ENCODE measurements at places on chromosomes 3 and 15.

GRCh38 chr3:128503751-128504532 lies 10.9 kb upstream of the GATA2 start:
- no peak for DNase-seq

DNA sequence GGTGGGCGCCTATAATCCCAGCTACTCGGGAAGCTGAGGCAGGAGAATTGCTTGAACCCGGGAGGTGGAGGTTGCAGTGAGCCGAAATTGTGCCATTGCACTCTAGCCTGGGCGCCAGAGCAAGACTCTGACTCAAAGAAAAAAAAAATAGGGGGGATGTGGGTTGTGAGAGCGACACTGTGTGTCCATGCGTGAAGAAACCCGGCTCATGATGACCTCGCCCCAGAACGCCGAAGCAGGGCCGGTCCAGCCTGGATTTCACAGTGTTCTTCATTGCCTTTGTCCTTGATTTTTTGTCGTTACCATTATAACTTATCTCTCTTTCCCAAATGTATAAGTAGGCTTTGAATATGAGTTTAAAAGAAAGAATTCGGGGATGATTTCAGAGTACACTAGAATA lies 128.7 kb downstream of the PGPEP1L start:
- no peak for DNase-seq

GRCh38 chr3:172705170-172705569 lies 5.7 kb downstream of the NCEH1 start:
- no peak for DNase-seq

DNA sequence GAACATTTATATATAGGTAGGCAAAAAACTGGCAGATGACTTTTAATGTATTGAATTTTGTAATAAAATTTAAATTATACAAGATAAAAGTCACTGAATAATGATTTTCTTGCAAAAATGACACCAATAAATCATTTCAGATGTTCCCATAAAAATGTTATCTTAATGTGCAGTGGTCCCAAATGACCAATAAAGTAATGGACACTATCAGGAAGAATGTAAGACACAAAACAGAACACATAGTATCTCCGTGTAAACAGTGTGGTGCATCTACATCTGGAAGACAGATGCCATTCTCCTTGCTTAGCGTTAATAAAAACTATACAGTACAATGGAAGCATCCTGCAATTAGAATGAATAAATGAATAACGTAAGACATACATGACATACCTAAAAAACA lies 41.5 kb downstream of the FGF7 start:
- DNase-seq = no peak

DNA sequence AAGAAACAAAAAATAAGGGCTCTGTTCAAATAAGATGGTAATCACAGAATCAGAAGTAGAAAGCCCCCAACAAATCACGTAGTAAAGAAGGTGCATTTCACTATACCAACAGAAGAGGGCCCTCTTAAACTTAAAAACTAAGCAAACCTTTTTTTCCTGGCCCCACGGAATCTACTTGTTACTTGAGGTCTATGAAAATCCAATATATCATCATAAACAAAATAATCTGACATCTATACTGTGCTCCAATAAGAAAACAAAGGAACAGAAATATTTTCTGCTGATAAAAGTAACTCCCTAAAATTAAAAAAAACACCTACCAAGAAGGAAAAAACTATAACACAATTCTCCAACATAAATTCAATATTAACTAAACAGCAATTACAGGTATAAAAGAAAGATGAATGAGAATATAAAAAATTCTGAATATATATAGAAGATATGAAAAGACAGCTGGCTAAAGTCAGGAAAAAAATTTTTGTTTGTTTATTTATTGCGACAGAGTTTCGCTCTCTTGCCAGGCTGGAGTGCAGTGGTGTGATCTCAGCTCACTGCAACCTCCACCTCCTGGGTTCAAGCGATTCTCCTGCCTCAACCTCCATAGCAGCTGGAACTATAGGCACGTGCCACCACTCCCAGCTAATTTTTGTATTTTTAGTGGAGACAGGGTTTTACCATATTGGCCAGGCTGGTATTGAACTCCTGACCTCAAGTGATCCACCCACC lies 81.8 kb downstream of the CLASP2 start:
- no peak for DNase-seq

DNA sequence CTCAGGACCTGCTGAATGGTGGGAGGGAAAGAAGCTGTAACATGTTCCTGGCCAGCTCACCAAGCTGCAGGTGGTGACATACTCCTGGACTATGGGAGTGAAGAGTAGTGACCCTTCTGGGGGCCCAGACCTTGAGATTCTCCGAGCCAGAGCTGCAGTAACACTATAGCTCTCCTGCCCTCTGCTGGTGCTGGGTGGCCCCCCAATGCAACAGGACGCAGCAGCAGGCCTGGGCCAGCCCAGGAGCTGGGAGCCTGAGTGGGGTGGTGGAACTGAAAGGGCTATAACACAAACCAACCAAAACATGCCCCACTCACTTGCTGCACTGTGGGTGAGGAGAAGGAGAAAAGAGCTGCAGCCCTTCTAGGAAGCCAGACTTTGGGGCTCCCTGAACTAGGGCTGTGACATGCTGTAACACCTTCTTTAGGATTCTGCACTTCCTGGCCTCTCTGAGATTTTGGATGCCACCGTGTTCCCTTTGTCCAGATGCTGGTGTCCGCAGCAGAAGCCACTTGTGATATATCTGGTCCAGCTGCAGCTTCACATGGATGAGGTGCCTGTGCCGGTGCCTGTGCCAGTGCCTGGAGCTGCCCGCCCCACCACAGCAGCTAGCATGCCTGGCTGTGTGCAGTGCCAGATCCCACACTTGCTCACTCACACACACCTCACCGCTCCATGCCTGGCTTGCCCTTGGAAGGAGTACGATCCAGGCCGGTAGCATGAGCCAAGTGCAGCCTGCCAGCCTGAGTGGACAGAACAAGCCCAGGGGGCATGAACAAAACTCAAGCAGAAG lies 636.8 kb upstream of the KCNMB2 start:
- DNase-seq = no peak

- no peak for DNase-seq
Observed at GRCh38 chr3:38163117-38163840, 2.1 kb upstream of the OXSR1 start.

GRCh38 chr15:56891852-56892440 lies 26.5 kb upstream of the TCF12 start:
- no peak for DNase-seq

- peak; percentile 31 for DNase-seq
Observed at GRCh38 chr3:189630767-189631372, 319 bp upstream of the TP63 start.

- DNase-seq = no peak
Observed at GRCh38 chr15:100890850-100891249, 11.2 kb downstream of the ALDH1A3 start.

DNA sequence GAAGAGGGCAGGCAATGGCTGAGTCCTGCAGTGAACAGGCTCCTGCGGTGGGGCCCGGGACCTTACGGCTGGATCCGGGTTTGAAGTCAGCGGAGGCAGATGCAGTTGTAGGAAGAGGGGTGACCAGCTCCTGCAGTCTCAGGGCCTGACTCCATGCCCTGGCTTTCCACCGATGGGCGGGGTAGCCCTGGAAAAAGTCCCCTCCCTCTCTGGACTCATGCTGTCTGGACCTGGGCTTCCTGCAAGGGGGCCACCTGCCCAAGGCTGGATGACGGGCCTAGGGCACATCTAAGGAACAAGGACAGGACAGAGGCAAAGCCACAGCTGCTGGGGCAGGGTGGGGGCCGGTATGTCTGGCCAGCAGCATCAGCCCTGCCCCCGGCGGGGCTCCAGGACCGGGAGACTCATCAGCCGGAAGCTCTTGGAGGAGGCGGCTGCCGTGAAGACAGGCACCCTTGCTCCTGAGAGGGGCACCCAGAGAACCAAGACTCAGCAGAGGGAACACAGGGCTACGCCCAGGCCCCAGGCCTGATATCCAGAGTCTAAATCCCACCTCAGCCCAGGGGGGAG lies 12.8 kb downstream of the IQSEC1 start:
- no peak for DNase-seq

DNA sequence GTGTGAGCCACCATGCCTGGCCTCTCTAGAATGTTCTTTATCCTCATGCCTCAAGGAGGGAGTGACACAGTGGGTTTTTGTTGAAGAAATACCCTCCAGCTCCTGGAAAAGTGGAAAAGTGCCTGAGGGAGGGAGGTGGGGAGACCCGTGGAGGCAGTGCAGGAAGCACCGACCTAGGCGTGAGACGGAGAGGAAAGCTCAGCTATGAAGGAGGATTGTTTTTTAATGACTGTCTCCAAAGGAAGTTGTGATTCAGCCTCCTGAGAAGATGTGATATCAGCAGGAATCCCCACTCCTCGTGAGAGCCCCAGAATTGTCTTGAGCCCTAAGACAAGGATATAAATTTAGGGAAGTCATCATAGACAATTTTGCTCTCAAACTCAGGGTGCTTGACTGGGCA lies 21.7 kb downstream of the RPLP1 start:
- DNase-seq = no peak

GRCh38 chr3:128882719-128883118 lies 3.3 kb downstream of the ACAD9 start:
- DNase-seq = no peak

- DNase-seq = no peak
Observed at GRCh38 chr3:166123088-166123487, 285.9 kb upstream of the BCHE start.

- no peak for DNase-seq
Observed at GRCh38 chr15:68997930-68998777, 16.3 kb upstream of the NOX5 start.

DNA sequence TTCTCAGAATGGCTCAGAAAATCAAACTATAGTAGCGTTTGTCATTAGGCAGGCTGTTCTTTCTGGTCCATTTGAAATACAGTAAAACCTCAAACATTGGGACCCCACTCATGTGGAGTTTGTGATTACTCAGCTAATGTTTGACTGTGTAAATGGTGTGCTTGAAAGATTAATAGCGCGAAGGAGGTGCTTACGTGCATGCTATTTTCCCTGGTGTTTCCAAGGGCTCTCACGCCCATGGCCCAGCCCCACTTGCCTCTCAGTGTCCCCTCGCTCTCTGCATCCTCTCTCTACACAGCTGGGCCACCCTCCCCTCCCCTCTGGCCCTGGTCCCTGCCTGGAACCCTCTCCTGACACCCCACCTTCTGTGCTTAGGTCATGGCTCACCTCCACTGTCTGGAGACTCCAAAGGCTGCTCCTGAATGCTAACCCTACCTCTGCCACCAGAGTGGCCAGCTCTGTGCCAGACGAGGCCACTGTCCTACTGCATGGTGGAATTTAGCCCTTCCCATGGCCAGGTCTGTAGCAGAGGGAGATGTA lies 194.2 kb downstream of the PLCL2 start:
- DNase-seq = no peak

DNA sequence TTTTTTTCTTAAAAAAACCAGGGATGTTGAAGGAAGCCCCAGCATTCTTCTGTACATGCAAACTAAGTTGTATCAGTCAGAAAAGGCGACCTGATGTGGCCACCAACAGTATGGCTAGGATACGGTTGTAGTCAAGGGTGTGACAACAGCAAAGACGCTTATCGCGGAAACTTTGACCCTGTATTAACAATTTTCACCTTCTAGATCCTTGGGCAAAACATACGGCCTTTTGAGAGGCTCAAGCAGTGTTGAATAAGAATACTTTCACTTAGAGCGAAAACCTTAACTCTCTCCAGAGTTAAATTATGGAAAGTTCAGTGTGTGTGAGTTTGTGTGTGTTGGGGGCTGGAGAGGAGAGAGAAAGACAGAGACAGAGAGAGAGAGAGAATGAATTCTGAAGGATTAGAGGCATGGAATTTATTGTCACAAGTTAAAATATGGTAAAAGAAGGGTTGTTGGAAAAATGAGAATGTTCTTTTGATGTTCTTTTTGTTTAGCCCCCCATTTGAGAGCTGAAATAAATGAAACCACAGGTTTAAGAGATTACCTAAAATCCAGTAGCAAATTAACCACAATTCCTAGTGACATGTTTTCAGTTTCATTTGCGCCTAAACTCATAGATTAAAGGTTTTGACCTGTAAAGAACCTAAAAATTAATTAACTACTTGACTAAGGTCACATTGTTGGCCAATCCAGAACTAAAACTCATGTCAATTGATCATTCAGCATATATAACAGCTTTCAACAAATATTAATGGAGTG lies 9.2 kb downstream of the ALCAM start:
- no peak for DNase-seq

GRCh38 chr3:72591522-72592421 lies 256.5 kb downstream of the SHQ1 start:
- DNase-seq = peak; percentile 79

DNA sequence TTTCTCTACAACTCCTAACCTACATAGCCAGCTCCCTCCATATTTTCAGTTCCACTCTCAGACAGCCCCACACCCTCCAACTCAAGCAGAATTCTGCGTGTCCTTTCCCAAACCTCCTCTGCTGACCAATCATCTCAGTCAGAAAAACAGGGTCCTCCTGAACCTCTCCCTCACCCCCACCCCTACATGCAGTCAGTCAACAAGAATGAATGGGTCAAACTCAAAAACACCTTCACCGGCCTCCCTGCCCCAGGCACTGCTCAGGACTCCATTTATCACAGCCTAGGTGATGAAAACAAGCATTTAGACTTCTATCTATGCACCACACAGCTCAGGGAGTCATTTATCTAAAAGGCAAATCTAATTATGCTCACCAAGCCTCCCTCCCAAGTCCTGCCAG lies 32.4 kb downstream of the MYL3 start:
- no peak for DNase-seq

- DNase-seq = no peak
Observed at GRCh38 chr3:143171141-143171980, 51.8 kb downstream of the CHST2 start.

DNA sequence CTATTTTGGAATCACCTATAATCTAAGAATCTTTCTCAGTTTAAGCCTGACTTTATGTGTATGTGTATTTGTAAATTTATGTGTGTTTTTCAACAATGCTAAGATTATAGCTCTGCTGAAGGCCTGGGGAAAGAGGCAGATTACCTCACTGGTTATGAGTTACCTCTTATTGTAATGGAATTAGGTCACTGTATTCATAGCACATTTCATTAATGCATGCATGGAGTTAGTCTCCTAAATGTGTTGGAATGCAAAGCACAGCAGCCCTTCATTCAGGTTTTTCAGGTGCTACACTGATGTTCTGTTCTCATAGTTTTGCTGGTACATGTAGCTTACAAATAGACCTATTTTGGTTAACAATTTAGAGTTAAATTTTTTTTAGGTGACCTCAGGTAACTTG lies 9.5 kb downstream of the GPR87 start:
- DNase-seq = no peak

GRCh38 chr15:101306341-101307047 lies 11.4 kb upstream of the SNRPA1 start:
- DNase-seq = no peak

DNA sequence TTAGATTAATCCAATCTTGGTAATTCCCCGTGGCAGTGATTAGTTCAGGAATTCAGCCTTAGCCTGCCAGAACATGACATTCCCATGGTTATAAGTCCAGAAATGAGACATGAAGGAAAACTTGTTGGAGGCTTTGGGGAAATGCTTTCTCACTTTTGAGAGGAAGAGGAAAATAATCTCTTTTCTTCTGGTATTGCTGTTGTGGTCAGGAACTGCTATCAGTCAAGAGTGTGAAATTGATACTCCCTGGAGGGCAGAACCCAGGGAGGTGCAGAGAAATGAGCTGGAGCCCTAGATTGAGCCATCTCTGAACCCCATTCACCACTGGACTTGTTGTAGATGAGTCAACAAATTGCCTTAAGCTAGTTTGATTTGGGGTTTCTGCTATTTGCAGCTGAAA lies 38.6 kb upstream of the APH1B start:
- no peak for DNase-seq

All from femur (tissue), 1 donor.